ENCODE measurements at places on chromosomes 7 and 10. TPM values are rescaled to one million over a fixed set of nuclear protein-coding genes. Genes with fewer than 3 reads are reported as not detected.
A peak's percentile ranks its signal among the peaks of the same experiment; 100 is the strongest.

GRCh38 chr7:95011146-95011928 lies 103.9 kb downstream of the PPP1R9A start:
- DNase-seq, result peak; percentile 15

GRCh38 chr10:323651-324293 lies 188.5 kb downstream of the ZMYND11 start:
- DNase-seq, result peak; percentile 91

DNA sequence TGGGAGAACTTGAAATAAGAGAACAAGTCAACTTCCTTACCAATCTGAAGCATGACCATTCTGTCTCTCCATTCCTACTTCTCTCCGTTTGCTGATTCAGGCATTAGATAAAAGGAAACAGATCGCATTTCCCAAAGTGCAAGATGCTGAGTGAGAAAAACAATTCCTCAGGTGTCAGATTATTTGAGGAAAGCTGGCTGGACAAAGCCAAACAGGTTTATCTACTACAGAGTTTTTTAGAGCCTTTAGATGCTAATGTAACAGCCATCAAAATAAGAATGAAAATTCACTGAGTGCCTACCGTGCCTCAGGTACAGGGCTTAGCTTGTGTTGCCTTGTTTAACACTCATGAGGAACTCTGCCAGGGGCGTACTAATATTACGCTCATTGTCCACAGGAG lies 135.9 kb upstream of the MBL2 start:
- DNase-seq, result no peak

The ADGRA1 gene
- total RNA-seq, result not detected

GRCh38 chr7:135510592-135511183 lies 786 bp upstream of the CNOT4 start:
- DNase-seq, result no peak

DNA sequence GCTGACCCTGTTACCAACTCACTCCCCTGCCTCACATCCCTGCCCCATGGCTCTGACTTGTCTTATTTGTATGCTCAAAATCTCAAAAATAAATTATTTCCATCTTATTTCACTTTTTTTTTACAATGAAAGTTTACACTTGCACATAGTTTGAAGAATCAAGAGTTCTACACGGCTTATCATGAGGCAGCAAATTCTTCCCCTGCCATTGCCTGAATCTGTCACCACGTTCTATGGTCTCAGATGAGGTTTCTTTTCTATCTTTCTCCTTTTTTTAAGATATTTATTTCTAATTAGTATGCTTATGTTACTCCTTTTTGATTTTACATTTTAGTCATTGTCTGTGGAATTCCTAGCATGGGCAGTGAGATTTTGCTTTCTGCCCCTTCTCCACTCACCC lies 28.4 kb downstream of the ARHGAP22 start:
- no peak for DNase-seq

The NUTM2E gene
- total RNA-seq, result 0.20 TPM

The PLEKHS1 gene
- not detected for total RNA-seq

- DNase-seq, result no peak
Observed at GRCh38 chr7:39659356-39660013, 36.1 kb downstream of the RALA start.

DNA sequence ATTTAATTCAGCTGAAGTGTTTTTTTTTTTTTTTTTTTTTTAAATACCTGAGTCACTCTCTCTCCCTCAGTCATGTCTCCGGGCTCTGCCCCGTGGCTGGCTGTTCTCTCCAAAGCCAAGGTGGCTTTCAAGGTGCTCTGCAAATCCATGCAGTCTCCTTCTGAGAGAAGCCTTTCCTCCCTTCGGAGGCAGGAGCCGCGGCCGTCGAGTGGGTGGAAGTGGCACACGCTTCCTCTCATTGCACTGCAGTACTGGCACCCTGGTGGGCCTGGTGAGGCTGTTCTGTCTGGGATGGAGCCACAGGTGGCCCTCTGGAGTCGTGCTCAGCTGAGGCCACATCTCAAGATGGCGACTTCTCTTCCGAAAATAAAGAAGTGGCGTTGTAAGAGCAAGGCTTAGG lies 221.8 kb downstream of the GLRX3 start:
- DNase-seq, result no peak

- no peak for DNase-seq
Observed at GRCh38 chr7:115965236-115965635, 65.3 kb downstream of the TFEC start.

- no peak for DNase-seq
Observed at GRCh38 chr7:1359681-1360485, 99.4 kb downstream of the MICALL2 start.

- no peak for DNase-seq
Observed at GRCh38 chr10:93938140-93938539, 44.4 kb downstream of the SLC35G1 start.

DNA sequence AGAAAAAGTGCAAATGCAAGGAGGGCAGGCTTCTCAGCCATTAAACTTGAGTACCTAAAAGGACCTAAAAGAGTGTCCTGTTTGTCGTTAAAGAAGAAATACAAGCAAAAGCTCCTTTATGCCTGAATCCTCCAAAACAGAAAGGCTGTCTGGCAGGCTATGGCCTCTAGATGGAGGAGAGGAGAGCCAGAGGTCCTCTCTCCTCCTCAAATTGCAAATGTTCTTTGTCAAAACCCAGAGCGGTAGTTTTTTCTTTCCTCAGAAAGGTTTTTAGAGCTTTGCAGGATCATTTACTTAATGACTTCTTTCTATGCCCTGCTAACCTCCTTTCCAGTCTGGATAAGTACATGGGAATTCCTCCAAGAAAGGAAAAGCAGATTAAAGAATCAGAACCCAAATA lies 1.9 kb upstream of the SORCS1 start:
- DNase-seq, result no peak

The TDRD1 gene
- total RNA-seq, result not detected

DNA sequence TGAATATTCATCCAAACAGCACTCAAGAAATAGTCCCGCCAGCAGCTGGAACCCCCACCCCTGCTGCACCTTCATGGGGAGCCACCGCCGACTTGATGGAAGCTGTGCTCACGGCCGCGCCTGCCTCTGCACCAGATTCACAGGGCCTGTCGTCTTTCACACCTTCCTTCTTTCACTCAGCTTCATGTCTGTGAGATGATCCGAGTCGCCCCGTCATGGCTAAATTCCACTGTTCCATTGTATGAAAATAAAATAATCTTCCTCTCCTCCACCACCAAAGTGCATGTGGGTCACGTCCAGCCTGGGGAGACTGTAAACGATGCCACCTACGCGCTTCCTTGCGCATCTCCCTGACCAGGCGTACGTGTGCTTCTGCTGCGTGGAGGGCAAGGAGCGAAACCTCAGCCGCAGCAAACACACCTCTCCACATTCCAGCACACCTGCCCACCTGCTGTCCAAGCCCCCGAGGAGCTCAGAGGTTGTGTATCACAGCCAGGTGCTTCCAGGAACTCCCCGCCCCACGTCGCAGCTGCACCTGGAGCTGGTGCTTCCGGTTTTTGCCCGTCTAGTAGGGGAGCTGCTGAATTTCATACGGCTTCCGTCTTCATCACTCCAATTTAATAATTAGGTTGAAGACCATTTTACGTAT lies 137.0 kb downstream of the PTPRN2 start:
- no peak for DNase-seq

- DNase-seq, result no peak
Observed at GRCh38 chr10:98676895-98677294, 230.2 kb upstream of the HPS1 start.

- DNase-seq, result no peak
Observed at GRCh38 chr7:30802812-30803211, 31.6 kb downstream of the MINDY4 start.

The KIAA1549 gene
- total RNA-seq, result 5.1 TPM

- DNase-seq, result no peak
Observed at GRCh38 chr10:88913127-88913526, 33.1 kb downstream of the STAMBPL1 start.

GRCh38 chr10:123132576-123133477 lies 2.9 kb upstream of the HMX3 start:
- DNase-seq, result peak; percentile 50

The ZFYVE27 gene
- total RNA-seq, result 15.3 TPM

GRCh38 chr10:99551158-99551557 lies 18.4 kb downstream of the NKX2-3 start:
- peak; percentile 81 for DNase-seq

The DPY19L1 gene
- 20.1 TPM for total RNA-seq

The GCK gene
- 0.58 TPM for total RNA-seq

DNA sequence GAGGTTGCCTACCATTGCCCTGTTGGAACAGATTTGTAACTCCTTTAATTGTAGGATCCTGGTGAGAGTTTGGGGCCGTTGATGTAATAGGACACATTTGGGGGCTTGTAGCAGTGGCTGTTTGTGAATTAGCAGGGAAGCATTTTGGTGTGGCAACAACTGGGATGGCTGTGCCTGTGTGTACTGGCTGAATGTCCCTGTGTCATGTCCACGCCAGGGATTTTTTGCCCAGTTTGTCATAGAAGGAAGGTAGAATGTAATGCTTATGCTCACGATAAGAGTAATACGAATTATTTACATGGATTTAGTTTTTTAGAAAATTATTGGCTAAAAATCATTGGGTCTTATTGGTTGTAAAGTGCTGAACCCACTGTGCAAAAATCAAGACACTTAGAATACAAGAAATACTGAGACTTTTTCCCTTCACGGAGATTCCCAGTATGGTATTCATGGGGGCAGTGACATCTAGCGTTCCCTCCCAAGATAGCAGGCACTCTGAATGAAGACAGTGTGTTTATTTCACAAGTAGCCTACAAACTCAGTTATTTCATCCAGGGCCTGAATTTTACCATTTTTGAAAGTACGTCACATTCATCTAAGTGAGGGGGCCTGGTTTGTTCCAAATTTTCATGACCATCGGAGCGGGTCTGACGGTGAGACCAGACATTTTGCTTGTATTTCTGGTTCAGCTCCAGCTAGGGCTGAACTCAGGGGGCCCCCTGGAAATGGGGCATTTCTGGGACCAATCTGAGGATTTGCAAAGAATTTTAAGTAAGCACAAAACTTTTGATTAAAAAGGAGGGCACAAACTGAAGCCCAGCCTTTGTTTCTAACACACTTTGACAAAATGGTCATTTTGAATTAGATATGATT lies 74.7 kb downstream of the CACNB2 start:
- no peak for DNase-seq

- no peak for DNase-seq
Observed at GRCh38 chr10:43344051-43344450, 27.4 kb upstream of the FXYD4 start.

GRCh38 chr7:135803143-135803542 lies 54.5 kb upstream of the FAM180A start:
- peak; percentile 18 for DNase-seq

DNA sequence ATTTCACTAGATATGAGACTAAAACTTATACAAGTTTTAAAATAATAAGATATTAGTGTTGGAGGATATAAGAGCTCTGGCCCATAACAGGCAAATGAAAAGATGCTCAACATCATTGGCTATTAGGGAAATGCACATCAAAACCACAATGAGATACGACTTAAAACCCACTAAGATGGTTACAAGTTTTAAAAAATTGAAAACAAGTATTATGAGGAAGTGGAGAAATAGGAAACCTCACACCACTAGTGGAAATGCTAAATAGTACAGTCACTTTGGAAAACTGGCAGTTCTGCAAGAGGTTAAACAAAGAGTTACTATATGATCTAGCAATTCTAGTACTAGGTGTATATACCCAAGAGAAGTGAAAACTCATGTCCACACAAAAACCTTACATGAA lies 17.2 kb downstream of the PANK1 start:
- DNase-seq, result no peak

- peak; percentile 57 for DNase-seq
Observed at GRCh38 chr7:131197920-131198615, 129.6 kb upstream of the MKLN1 start.

The CHST15 gene
- total RNA-seq, result 31.9 TPM

DNA sequence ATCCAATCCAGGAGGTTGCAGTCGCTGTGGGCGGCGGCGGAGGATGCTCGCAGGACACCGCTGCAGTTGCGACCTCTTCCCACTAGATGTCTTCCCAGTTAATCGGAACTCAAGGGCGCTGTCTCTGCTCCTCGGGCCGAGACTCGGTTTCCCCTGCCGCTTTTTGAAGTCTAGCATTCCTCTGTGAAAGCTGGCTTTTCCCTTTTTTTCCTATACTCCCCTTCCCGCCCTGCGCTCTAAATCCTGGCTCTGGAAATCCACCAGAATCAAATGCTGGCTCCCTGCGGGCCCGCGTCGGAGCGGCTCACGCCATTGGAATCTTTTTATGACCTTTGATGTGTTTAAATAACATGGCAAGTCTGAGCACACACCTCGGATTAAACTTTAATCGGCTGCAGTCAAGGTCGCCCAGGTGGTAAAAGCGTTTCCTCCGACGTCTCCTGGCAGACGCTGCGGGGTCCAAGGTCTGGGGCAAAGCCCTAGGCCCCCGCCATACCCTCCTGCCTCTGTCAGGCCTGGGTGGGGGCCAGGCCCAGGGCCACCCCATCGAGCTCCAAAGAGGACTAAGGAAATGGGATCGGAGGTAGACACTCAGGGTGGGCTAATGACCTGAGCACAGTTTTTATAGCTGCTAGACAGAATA lies 10.7 kb upstream of the HOXA13 start:
- DNase-seq, result no peak

The PKD2L1 gene
- not detected for total RNA-seq

DNA sequence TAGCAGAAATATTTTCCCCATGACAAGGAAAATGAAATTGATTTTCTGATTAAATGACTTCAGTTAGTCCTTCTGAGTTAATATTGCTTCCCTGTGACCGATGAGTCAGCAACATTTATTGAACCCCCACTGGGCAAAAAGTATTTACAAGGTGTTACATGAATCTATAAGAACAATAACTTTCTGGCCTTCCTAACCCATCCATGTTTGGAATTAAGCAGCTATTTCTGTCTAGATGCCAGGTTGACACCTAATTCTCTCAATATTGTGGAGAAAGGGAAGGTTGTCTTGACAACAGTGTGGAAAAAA lies 112.9 kb upstream of the JAZF1 start:
- no peak for DNase-seq
